ENCODE measurements at places on chromosomes 12 and 14.
A peak's percentile ranks its signal among the peaks of the same experiment; 100 is the strongest.

DNA sequence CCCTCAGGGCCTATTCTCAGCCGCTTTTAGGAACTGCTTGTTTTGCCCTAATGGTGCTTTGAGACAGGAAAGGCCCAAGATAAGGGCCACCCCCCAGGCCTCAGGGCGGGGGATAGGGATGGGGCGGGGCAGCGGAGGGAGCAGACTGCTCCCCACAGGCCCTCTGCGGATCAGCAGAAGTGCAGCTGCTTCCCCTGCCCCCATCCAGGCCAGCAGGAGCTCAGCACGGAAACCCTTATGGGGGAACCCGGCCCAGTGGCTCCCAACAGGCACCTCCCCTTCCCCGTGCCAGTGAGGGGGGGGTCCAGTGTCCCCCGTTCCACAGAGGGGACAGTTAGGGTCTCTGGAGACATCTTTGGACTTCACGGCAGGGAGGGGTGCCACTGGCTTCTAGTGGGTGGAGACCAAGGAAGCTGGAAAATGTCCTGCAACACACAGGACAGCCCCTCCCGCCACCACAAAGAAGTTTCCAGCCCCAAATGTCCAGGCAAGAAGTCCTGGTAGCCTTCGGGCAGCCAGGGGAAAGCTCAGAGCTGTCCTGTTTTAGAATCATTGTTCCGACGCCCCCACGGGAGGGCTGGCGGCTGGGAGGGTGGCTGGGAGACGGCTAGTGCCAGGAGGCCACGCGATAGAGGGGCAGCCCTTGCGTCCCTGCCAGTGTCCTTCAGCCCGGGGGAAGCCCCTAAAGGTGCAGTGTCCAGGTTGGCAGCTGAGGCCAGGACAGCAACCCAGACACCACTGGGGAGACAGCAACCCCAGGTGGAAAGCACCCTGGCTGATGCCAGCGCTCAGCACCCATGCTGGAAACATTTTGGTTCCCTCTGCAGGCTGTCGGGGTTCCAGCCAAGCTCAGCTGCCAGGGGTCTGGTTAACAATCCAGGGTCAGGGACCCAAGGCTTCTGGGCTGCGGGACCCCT is 10.4 kb upstream of the GPR132 start:
- DNase-seq, result no peak

DNA sequence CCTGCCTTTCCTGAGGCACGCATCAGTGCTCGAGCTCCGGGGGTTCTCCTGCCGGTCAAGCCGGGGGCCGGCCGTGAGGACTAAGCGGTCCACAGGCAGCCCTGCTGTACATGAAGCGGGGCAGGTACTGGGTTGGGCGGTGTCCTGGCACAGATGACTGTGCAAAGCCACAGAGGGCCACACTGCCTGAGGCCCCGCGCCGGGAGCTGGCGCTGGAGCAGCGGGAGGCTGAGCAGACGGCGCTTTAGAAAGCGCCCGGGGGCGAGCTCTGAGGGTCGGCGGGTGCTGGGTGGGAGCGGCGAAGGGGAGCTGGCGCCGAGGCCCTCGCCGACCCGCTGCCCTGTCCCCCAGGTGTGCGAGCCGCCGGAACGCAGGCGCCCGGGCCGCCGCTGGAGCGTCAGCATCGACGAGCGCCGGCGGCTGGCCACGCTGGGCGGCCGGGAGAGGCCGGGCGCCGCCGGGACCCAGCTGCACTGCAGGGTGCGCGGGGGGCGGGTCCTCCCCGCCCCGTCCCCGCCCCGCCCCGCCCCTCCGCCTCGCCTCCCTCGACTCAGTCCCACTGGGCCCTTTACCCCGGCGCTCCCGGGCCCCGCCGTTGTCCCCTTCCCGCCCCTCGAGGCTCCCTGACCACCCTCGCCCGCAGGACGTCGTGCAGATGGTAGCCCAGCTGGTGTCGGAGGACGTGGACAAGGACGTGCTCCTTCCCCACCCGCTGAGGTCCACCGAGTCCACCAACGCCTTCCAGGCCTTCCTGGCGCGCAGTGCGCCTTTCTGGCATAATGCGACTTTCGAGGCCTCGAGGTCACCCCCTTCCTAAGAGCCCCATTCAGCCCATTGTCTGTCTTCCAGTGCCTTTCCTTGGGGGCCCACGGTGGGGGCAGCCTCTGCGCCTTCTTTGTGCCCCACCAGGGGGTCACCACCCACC is 8.3 kb upstream of the MTA1 start:
- no peak for DNase-seq

DNA sequence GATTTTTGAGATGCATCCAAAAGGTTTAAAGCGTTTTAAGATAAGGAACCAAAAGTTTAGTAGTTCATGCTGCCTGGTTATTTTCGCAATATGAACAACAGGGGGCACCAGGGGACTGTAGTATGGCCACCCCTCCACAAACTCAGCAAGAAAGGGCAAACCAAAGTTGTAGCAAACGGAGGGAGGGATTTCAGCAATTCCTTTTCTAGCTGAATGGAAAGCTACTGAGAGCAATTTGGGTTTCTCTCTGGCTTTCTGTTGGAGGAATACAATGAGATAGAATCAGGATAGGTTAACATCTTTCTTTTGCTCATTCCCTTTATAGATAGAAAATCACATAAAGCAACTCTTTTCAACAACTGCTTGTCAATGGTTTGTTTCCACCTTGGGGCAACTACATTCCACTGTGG is 62.5 kb downstream of the DRAM1 start:
- DNase-seq, result peak; percentile 15

DNA sequence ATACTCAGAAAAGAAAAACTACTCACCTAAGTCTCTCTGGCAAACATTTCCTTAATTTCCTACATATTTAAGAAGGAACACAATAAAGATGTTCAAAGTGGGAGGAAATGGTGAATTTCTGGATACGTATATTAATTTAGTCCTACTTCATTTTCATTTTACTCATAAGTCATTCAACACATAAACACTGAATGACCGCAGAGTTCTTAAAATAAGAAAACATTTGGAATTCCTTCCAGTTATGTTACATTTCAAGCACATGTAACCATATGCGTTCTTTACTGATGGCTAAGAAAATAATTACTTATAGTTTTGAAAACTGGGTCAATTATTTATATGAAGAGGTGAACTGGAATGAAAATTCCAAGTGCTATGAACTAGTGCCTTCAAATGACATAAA is 409.3 kb downstream of the BCAT1 start:
- no peak for DNase-seq

- no peak for DNase-seq
Measured at GRCh38 chr14:59484639-59485175, 390 bp downstream of the JKAMP start.

- no peak for DNase-seq
Measured at GRCh38 chr14:65920996-65921395, 508.5 kb downstream of the FUT8 start.

- DNase-seq, result no peak
Measured at GRCh38 chr14:87690076-87690613, 302.8 kb downstream of the GALC start.

DNA sequence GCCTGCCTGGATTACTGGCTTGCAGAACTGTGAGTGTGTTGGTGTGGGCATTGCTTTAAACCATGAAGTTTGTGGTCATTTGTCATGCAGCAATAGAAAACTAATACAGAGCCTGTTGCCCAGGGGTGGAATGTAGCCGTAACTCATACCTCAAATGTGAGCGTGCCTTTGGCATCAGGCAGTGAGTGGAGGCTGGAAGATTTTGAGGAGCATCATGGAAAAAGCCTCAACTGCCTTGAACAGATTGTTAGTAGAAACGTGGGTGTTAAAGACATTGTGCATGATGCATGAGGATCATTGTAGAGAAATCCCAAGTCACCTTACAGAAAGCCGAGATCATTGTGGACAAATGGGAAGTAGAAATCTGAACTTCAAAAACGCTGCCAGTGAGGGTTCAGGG is 580.5 kb downstream of the AACS start:
- DNase-seq, result no peak

DNA sequence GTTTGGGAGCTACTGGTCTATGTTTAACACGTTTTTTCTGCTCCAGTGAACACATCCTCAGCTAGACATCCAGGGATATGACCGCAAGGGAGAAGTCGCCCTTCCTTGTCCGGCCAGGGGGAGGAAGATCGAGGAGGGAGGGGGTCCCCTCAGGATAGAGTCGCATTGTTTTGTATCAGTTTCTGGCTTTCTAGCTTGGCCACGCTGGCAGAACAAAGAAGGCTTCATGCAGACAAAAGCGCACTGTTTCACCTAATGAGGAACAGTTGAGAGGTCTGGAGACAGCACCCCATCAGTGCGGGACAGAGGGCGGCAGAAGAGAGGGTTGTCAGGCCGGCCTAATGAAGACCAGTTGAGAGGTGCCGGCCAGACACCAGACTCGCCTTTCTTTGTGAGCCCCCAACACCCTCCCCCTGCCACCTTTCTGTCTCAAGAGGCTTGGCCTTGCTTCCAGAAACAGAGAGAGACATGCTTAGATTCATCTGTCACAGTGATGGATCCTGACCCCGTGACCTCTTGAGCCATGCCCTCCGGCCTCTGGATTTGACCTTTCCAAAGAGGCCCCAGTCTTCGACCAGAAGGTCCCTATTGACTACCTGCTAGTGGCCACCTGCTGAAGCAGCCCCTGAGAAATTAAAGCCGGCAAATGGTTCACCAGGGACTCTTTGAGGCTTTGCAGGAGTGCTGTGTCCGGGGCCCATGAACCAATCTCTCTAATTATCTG is 254.7 kb upstream of the TBX3 start:
- no peak for DNase-seq

GRCh38 chr12:15855646-15856045 is 26.5 kb upstream of the STRAP start:
- no peak for DNase-seq

DNA sequence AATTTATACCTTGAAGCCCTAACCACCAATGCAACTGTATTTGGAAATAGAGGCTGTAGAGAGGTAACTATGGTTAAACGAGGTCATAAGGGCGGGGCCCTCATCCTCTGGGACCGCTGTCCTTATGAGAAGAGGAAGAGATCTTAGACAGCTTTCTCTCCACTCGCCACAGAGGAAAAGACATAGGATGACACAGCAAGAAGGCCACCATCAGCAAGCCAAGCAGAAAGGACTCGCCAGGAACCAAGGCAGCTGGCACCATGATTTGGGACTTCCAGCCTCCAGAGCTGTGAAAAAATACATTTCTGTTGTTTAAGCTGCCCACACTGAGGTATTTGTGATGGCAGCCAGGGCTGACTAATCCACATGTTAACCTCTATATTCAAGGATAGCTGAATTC is 30.4 kb upstream of the BCAT1 start:
- no peak for DNase-seq

- no peak for DNase-seq
Measured at GRCh38 chr14:36662543-36663403, 1.1 kb downstream of the PAX9 start.

- no peak for DNase-seq
Measured at GRCh38 chr14:104349950-104350349, 211.6 kb downstream of the KIF26A start.

- DNase-seq, result no peak
Measured at GRCh38 chr12:95205685-95206084, 11.6 kb downstream of the FGD6 start.

- no peak for DNase-seq
Measured at GRCh38 chr12:102182635-102183034, 15.0 kb downstream of the PMCH start.

- DNase-seq, result no peak
Measured at GRCh38 chr14:95431199-95432143, 85.0 kb downstream of the SYNE3 start.

DNA sequence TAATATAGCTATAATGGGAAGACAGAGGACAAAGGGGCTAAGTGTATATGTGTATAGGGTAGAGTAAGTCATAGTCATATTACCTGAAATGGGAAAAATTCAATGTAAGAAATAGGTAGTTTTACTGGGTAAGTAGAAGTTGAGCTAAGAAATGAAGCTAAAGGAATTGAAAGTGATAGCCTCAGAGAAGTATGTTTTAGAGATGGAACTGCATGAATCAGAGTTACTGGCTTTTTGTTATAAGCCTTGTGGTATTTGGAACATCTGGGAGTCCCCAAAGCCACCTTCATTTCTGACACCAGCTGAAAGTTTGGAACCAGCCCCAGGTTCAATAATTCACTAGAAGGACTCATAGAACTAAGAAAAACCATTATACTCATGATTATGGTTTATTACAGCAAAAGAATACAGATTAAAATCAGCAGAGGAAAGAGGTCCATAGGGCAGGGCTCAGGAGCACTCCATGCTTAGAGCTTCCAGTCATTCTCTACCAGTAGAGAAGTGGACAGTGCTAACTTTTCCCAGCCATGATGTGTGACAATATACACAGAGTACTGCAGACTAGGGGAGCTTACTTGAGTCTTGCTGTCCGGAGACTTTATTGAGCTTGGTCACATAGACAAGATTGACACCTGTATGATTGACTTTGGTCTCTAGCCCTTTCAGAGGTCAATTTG is 9.8 kb upstream of the IFNG start:
- DNase-seq, result no peak

DNA sequence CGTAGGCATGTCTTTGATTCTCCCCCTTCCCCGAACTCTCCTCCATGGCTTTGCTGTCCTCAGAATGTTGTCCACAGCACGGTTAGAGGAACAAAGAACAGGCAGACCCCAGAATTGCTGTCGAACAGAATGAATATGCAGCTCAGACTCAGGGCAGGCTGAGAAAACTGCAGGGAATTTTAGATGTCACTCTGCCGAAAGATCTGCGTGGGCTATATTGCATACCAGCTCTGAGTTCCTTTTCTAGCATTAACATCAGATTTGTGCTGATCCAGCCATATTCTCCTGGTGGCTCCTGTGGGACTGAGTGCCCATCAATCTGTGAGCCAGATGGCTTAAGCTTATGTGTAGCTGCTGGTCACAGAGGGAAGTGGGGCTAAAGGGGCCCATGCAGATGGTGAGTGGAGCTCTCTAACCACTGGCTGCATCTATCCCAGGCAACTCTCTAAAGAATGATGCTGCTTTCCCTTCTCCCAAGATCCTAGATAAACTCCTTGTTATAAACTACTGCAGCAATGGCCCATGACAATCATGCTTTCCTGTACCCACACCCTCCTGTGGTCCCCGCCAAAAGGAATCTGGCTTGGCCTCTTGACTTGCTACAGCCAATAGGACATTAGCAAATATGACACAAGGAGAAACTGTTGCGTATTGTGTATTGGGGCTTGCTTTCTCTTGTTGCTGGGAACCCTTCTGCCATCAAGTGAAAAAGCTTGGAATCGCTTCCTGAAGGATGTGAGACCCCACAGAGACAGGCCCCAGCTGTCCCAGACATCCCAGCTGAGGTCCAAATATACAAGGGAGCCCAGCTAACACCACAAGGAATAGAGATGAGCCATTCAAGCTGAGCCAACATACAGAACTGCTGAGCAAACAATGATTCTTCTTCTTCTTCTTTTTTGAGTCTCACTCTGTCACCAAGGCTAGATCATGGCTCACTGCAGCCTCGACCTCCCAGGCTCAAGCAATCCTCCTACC is 101.3 kb downstream of the FOXN3 start:
- no peak for DNase-seq

- no peak for DNase-seq
Measured at GRCh38 chr12:15130541-15130940, 90.7 kb downstream of the RERG start.

DNA sequence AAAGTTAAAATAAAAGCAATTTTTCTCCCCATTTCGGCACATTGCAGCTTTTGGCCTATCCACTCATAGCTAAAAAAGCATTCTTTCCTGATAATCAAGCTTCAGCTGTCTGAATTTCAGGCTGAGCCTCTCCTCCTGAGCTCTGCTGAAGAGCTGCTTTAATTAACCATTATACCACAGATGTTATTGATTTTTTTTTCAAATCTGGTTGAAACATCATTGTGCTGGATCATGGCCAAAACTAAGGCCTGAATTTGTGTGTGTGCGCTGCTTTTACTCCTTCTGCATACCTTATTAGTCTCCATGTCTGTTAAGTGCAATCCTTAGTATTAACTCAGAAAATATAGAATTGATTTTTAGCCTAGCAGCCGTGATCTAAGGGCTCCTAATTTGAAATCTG is 52.3 kb downstream of the MBIP start:
- no peak for DNase-seq

All from stimulated activated CD4-positive, alpha-beta T cell treated with anti-CD3 and anti-CD28 coated beads, Interleukin-1b, Interleukin-23, amount 100 ng/mL, for 1 hour (primary cell).